H9 (cell line): ENCODE measurements at places on chromosomes 5 and 9. TPM values are rescaled to one million over a fixed set of nuclear protein-coding genes. Genes with fewer than 3 reads are reported as not detected.

GDF9 gene
- 0.24 and 0.57 TPM in 2 replicates for total RNA-seq

GRCh38 chr9:114212826-114213225, 57.5 kb downstream of the COL27A1 start:
- no peaks in the 10 kb centered on the region for H3K4me1 ChIP-seq
- no peak overlapping the region for H3K4me3 ChIP-seq
- no peak overlapping the region for H3K27ac ChIP-seq
- no peak for DNase-seq

- DNase-seq: no peak
- peaks cover 3% of the 10 kb centered on the region; the same call in 1 of the 2 replicates for H3K36me3 ChIP-seq
- no peaks in the 10 kb centered on the region for H3K27me3 ChIP-seq
- H3K27ac ChIP-seq: no peak overlapping the region
- H3K4me1 ChIP-seq: 0 out of 2 replicates have a peak, but pooled peaks cover 7% of the 10 kb centered on the region
These were observed 284.2 kb upstream of the ADAMTS16 start for GRCh38 chr5:4855880-4856279.

DNA sequence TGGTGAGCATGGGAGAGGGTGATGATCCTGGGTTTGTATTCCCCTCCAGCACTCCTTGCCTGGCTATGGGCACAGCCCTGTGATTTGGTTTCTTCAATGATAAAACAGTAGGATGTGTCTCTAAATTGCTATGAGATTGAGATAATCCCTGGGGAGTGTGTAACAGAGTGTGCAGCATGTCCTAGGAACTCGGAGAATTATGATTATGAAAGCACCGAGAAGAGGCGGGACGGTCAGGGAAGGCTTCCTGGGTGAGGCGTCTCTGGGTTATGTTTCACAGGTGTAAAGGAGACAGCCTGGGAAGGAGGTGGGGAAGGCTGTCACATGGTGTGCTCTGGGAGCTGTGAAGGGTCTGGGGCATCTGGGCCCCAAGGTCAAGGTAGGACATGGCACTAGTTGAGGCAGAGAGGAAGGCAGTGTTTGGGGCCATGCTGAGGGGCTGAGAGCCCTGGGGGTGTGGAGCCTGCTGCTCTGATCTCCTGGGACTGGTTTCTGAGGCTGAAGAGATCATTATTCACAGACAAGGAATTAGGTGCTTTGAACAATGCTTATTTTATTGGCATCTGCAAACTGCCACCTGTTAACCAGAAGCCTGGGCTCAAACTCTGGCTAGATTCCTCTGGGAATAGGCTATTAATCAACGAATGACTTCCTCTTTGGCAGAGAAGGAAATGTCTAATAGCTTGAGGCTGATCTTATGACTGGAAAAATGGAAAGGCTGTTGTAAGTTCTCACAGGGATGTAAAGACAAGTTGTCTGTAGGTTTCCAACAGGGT, 73.8 kb upstream of the IL12B start:
- H3K27me3 ChIP-seq: no peaks in the 10 kb centered on the region
- H3K36me3 ChIP-seq: no peaks in the 10 kb centered on the region
- no peak for DNase-seq
- no peak overlapping the region for H3K4me3 ChIP-seq

DNA sequence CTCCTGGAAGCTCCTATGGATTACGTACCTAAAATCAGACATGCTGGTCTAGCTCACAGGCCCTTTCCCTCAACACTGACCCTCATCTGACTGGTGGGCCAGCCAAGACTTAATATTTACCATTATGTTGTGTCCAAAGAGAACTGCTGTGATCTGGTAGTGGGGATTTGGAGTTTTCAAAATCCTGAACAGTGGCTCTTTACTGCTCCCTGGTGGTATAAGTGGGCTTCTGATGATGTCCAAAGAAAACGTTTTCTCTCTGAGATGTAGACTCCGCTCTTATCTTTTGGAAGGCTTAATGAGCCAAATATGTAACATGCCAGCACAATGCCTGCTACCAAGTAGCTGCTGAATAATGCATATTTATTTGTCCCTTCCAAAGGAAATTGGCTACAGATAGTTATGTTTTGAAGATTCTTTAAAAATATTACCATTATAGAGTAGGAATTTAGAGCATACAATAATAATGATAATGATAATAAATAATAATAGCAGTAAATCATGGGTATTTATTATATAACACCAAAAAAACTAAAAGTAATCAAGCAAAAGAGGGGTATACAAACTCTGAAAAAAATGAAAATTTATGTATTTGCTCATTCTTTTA, 406.6 kb upstream of the TNC start:
- DNase-seq: no peak
- no peaks in the 10 kb centered on the region for H3K27me3 ChIP-seq

- peaks cover 2% of the 10 kb centered on the region; the same call in 1 of the 2 replicates for H3K27me3 ChIP-seq
- no peak for DNase-seq
- H3K4me3 ChIP-seq: peak overlapping the region; percentile 96
- H3K4me1 ChIP-seq: 0 out of 2 replicates have a peak, but pooled peaks cover 4% of the 10 kb centered on the region
- H3K36me3 ChIP-seq: no peaks in the 10 kb centered on the region
- H3K27ac ChIP-seq: no peak overlapping the region
These were observed 677 bp upstream of the MYORG start for GRCh38 chr9:34377404-34377746.
